ENCODE measurements at places on chromosomes 11 and 22.

DNA sequence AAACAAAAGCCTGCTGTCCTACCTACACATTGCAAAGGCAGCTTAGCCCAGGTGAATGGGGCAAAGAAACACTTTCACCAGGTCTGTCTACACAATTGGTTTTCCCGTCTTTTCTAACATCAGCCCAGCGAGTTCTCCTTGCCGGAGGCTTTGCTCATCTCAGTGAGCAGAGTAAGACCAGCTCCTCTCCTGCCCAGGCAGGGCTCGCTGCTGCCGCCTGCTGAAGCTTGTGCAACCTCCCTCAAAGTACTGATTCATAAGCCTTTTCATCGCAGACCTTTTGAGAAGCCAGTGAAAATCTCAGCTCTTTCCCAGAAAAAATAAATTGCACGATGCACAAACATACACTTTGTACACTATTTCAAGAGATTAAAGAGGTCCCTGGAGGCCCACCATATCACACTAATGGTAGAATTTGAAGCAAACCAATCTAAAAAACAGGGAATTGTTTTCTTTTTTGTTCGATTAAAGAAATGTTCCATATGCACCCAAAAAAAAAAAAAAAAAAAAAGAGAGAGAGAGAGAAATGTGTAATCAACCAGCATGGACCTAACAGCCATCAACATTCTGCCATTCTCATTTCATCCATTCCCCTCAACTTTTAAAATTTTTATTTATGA lies 328.1 kb upstream of the MPPED2 start:
- DNase-seq: no peak

DNA sequence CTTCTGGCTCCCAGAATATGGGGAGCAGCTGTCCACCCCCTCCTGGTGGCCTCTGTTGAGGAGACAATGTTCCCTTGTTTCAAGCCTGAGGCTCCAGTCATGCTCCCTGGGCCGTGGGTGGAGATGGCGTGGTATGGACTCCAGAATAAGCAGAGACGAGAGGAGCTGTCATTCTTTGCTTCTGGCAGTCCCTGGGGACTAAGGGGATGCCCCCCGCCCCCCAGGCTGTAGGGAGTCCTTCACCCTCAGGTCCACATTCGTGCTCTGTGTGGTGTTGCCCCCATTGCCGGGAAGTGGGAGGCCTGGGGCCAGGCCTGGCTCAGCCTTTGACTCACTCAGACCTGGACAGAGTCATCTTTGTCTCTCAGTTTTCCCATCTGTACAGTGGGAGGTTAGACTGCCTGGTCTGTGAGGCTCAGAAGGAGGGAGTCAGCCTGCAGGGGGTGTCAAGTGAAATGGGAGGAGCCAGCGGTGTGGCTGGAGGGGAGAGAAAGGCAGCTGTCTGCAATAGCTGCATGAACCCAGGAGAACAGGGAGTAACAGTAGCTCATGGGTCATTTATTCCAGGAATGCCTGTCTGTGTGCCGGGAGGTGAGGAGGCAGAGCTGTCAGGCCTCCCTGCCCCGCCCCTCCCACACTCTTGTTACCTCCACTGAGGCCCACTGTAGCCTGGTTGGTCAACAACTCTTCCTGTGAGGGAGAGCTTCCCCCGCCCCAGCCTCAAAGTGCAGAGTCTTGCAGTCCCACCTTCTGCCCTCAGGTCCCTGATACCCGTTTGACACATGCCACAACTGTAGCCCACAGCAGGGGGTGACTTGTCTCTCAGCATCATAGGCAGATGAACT lies 6.3 kb downstream of the ARHGEF17 start:
- no peak for DNase-seq

GRCh38 chr11:81098471-81098870 lies 1635.2 kb downstream of the FAM181B start:
- DNase-seq: no peak

DNA sequence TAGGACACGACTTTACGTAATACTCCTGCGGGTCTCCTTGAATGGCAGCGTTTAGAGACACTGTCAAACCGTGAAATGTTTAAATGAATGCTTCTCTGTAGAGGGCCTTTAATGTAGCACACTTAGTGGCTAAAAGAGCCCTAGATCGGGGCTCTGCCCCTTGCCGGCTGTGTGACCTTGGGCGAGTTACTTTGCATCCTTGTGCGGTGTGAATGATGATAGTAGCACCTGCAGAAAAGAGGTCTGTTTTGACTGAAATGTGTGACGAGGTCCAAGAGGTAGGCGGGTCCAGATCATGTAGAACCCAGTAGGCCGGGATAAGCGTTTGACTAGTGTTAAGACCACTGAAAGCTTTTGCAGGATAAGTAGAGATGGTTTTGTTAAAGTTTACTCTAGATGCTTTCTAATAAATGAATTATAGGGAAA lies 866 bp downstream of the MED17 start:
- no peak for DNase-seq
